Thoracic aorta (tissue), 2 donors: ENCODE measurements at places on chromosomes 7 and 10. TPM values are rescaled to one million over a fixed set of nuclear protein-coding genes. Genes with fewer than 3 reads are reported as not detected.
A peak's percentile ranks its signal among the peaks of the same experiment; 100 is the strongest.

The IGFBP1 gene
- not detected for total RNA-seq

The GLI3 gene
- 6.6 TPM for total RNA-seq

The HEPACAM2 gene
- not detected for total RNA-seq

The LRRD1 gene
- total RNA-seq: not detected

The TACC2 gene
- total RNA-seq: 52.1 TPM

DNA sequence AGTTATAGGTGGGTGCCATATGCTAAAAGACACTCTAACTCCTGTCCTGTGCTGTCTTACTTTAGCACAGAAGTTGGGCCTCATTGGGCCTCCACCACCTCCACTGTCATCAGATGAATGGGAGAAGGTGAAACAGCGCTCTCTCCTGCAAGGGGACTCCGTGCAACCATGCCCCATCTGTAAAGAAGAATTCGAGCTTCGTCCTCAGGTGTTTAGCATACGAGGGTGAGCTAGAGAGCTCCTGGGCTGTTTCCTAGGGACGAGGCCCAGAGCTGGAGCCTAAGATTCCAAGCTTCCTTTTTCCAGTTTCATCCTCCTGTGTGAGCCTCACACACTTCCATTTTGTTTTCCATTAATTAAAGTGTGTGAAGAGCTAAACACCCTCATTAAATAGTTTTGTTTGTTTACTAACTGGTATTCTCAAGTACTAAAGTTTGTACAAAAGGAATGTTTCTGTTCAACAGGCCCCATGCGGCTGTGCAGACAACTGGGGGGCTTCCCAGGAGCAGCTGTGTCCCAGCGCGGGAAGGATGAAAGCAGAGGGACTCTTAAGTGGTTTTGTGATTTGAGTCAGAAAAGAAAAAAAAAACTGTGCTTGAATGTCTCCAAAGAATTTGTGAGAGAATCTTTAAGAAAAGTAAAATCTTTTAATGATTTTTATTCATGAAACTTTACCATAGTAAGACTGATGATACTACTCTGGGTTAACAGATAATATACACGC is 14.1 kb downstream of the RNF32 start:
- DNase-seq: no peak
- H3K4me3 ChIP-seq: no peak overlapping the region
- no peaks in the 10 kb centered on the region for H3K36me3 ChIP-seq

DNA sequence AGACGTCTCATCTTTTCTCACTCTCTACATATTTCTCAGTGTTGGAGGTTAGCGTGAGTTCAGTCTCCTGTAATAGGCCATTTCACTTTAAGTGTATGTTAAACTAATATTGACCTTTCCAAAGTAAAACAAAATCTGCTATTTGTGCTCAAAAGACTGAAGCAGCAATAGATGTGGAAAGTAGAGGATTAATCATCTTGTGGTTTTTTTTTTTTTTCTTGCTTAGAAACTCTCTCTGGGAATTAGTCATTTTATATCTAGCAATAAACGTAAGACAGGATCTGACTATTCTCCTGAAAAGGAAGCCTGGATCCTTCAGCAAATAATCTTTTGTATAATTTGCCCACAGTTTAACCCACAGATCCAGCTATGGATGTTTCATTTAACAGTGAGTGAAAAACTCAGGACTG is 81.7 kb downstream of the NRP1 start:
- no peak overlapping the region for H3K27ac ChIP-seq
- no peaks in the 10 kb centered on the region for H3K27me3 ChIP-seq

DNA sequence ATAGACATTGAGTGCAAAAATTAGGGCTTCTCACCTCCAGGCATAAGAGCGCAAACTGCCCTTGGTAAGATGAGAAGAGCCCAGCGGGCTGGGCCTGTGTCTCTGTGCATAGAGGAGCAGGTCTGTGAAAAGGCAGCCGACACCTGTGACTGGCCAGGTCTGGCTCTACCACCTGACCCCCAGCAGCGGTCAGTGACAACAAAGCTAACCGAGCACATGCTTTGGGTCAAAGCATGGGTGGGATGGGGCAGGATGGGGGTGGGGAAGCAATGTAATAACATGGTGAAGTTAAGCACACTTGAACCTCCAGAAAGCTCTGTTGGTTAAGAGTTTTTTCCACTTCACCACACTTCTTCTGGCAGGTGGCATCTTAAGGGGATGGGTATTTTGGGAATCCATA is 29.3 kb downstream of the CYTH3 start:
- H3K36me3 ChIP-seq: no peaks in the 10 kb centered on the region
- no peak overlapping the region for H3K4me3 ChIP-seq
- no peak for DNase-seq
- peaks cover 25% of the 10 kb centered on the region for H3K4me1 ChIP-seq

DNA sequence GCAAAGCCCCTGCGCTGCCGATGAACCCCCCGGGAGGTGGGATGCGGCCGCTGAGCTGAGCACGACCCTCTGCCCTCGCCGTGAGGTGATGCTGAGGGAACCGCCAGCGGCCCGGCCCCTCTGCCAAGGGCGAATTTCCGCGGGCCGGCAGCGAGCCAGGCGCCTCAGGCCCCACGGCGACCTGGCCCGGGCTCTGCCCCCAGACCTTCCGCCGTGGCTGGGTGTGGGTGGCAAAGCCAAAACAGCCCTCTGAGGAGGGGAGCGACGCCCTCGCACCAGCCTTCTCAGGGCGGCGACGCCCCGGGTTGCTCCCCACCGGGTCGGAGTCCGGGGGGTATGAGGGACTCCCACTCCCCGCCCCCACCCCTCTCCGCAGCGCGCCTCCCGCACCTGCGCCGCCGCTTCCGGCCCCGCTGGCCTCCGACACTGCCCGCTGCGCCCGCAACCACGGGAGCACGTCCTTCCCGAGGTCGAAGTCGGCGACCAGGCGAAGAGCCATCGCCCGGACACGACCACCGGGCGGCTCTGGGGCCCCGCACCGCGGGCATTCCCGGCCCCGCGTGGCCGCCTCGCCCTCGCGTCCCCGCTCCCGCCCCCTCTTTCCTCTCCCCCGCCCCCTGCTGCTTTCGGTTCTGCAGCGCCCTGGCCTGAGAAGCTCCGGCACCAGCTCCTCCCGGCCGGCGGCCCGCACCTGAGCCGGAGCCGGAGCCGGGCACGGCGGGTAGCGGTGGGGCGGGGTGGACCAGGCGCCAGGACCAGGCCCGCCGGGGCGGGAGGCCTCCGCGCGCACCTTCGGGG is at the start of gene GSAP:
TSS of gene GSAP (minus strand) at position 527 of the 798 bp plus-strand sequence. CDS start at position 499, 28 bp downstream.
- H3K36me3 ChIP-seq: no peaks in the 10 kb centered on the region
- peak within 1 kb of the TSS; percentile 50 for H3K27ac ChIP-seq
- H3K27me3 ChIP-seq: no peaks in the 10 kb centered on the region
- H3K4me3 ChIP-seq: peak within 1 kb of the TSS; percentile 96
- H3K4me1 ChIP-seq: peaks cover 6% of the 10 kb centered on the region
- DNase-seq: no peak

DNA sequence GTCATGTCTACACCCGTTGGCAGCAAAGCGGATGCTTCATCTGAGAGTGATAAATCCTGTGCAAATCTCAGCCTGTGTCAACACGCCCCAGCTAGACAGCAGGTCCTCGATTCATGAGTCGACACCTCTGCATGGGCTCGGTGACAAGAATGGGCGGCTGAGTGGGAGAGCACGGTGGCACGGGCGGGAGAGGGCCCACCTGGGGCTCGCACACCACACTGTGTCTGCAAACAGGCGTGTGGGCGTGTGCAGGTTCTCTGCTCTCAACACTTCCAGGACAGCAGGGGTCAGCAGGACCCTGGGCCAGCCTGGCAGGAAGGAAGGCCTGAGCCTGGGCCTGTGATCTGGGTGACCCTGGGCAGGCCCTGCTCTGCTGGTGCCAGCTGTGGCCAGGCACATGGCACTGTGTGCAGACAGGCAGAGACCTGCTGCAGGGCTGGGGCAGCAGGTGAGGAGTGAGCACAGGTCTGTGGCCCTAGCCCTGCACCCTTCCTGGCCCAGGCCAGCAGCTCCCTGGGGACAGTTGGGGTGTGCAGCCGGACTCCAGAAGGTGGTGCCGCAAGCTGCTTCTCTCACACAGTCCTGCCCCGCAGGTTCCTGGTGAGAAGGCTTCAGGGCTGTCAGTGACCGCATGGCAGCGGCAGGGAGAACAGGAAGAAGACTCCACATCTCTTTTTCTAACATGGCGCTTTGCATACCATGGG is 216.4 kb downstream of the ELFN1 start:
- no peaks in the 10 kb centered on the region for H3K4me1 ChIP-seq
- H3K27ac ChIP-seq: no peak overlapping the region
- DNase-seq: no peak
- H3K27me3 ChIP-seq: no peaks in the 10 kb centered on the region
